ENCODE measurements at places on chromosomes 1 and 21. TPM values are rescaled to one million over a fixed set of nuclear protein-coding genes. Genes with fewer than 3 reads are reported as not detected.

ELAPOR1 gene
- total RNA-seq, result 0.56 TPM

DNA sequence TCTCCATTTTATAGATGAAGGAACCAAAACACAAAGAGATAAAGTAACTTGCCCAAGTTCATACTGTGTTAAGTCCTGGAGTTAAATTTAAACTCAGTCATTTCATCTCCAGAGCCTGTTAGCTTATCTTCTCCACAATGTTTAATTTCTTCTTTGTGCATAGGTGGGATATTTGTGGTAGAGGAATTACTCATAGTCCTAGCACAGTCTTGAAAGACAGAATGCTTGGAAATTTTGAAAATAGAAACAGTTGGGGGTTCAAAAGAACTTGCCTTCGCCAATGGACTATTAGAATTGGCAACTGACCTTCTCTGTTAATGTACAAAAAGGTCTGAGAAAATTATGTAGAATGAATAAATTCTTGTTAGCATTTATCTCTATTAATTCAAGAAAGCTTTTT, 832.0 kb upstream of the PRMT6 start:
- DNase-seq, result no peak

- no peak for DNase-seq
Observed at GRCh38 chr1:177902266-177902665, 67.6 kb downstream of the SEC16B start.

CAPN9 gene
- total RNA-seq, result not detected

DNA sequence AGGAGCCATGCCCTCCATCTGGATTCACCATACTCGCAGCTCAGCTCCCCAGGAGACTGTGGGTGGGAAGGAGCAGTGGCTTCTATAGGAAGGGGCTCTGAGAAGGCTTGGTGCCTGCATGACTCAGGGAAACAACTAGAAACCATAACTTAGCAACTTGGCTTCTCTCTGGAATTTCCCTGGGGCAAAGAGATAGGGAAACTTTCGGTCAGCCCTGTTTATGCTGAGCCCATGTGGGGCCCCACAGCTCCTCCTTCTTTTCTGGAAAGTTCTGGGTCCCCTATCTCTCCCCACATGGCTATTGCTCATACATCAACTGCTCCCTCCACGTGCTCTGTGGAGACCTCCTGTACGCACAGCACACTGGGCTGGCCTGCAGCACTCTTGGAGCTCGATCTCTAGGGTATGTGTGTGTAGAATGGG, 39.3 kb downstream of the PLEKHA6 start:
- no peak for DNase-seq

Data from posterior vena cava (tissue), 2 donors.